ENCODE measurements at places on chromosomes 1 and 21. TPM values are rescaled to one million over a fixed set of nuclear protein-coding genes. Genes with fewer than 3 reads are reported as not detected.

- peaks cover 20% of the 10 kb centered on the region for H3K4me1 ChIP-seq
- H3K27me3 ChIP-seq = no peaks in the 10 kb centered on the region
- no peak overlapping the region for H3K4me3 ChIP-seq
- peak overlapping the region; percentile 74 for H3K27ac ChIP-seq
- no peak for DNase-seq
Measured at GRCh38 chr1:16397120-16397519, 30.1 kb downstream of the SZRD1 start.

- no peaks in the 10 kb centered on the region for H3K4me1 ChIP-seq
- no peaks in the 10 kb centered on the region for H3K27me3 ChIP-seq
- no peak overlapping the region for H3K27ac ChIP-seq
- DNase-seq = no peak
- peaks cover 3% of the 10 kb centered on the region for H3K36me3 ChIP-seq
- no peak overlapping the region for H3K4me3 ChIP-seq
Measured at GRCh38 chr1:27122652-27123051, 32.3 kb downstream of the SLC9A1 start.

GRCh38 chr1:192626366-192627179 lies 9.4 kb upstream of the RGS13 start:
- no peaks in the 10 kb centered on the region for H3K36me3 ChIP-seq
- no peaks in the 10 kb centered on the region for H3K4me1 ChIP-seq
- no peak overlapping the region for H3K4me3 ChIP-seq
- peaks cover 2% of the 10 kb centered on the region for H3K27me3 ChIP-seq

- H3K36me3 ChIP-seq = no peaks in the 10 kb centered on the region
- H3K27me3 ChIP-seq = peaks cover 24% of the 10 kb centered on the region
- H3K27ac ChIP-seq = no peak overlapping the region
- H3K4me3 ChIP-seq = no peak overlapping the region
- H3K4me1 ChIP-seq = peaks cover 27% of the 10 kb centered on the region
- DNase-seq = no peak
Measured at GRCh38 chr1:31701091-31701736, 2.6 kb downstream of the COL16A1 start.

DNA sequence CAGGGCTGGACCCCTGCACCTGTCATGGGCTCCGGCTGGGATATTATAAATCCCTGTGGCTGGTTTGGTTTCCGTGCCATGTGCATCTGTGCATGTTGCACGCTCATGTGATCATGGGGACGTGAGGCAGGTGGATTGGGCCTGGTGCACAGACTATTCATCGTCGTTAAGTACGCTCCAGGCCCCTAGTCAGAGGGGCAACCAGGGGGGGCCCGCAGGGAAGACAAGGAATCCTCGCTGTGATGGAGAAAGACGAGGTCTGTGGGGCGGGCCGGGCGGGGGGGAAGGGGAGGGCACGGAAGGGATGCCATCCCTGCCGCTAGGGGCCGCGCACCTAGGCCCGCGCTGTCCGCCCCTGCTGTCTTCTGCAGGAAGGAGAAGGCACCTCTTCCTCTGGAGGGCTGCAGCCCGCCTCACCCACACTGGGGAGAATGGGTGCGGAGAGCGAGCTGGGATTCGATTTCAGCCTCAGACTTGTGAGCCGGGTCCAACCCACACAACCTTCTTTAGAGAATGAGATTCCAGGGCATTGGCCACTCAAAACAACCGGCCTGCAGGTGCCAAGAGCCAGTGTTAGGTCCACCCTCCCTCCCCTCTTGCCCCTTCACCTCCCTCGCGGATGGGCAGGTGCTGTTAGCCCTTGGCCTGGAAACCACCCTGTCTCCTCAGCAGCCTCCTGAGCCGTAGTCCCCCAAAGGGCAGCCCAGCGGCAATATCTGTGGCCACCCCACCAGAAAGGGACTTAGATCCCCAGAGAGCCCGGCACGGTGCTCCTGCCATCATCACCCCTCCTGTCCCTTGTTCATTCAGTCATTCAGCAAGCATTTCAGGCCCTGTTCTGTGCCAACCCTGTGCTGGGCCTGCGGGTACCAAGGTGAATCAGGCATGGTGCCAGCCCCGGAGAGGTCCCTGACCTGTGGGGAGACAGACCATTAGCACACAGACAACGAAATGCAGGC lies 950 bp upstream of the LRP8 start:
- H3K36me3 ChIP-seq = peaks cover 20% of the 10 kb centered on the region
- no peaks in the 10 kb centered on the region for H3K27me3 ChIP-seq
- peaks cover 37% of the 10 kb centered on the region for H3K4me1 ChIP-seq
- peak; percentile 34 for DNase-seq
- H3K4me3 ChIP-seq = peak overlapping the region; percentile 98
- H3K27ac ChIP-seq = peak overlapping the region; percentile 99

DNA sequence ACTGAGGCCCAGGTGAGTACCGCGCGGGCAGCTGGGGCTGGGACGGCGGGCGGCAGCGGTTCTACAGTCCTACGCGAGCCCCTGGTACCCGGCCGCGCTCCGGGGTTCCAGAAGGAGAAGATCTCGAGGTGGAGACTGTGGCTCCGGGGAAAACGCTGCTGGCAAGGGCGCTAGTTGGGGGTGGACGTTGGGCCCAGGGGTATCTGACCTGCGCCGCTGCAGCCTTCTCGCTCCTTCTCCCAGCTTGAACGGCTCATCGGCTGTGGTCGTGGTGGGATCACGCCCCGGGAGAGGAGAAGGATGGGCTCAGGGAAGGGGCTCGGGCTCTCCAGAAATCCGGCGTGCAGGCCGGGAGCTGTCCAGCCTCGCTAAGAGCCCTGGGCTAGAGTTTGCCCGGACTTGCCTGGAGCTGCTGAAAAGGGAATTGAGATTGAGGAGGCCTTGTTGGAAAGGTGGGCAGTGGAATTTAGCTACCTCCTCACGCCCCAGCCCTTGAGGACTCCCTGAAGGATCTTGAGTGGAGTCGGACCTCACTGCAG lies 1.1 kb upstream of the POU3F1 start:
- H3K27ac ChIP-seq = peak overlapping the region; percentile 46
- H3K4me3 ChIP-seq = peak overlapping the region; percentile 70
- no peaks in the 10 kb centered on the region for H3K36me3 ChIP-seq
- peaks cover 10% of the 10 kb centered on the region for H3K4me1 ChIP-seq
- H3K27me3 ChIP-seq = peaks cover 40% of the 10 kb centered on the region

- H3K4me1 ChIP-seq = no peaks in the 10 kb centered on the region
- no peak overlapping the region for H3K27ac ChIP-seq
- peaks cover 2% of the 10 kb centered on the region for H3K27me3 ChIP-seq
Measured at GRCh38 chr1:86289161-86289560, 107.0 kb downstream of the ODF2L start.

Gene CDA
- not detected for total RNA-seq

- no peaks in the 10 kb centered on the region for H3K36me3 ChIP-seq
- DNase-seq = no peak
- no peak overlapping the region for H3K4me3 ChIP-seq
- no peak overlapping the region for H3K27ac ChIP-seq
- H3K4me1 ChIP-seq = no peaks in the 10 kb centered on the region
Measured at GRCh38 chr1:232183802-232184201, 446.1 kb downstream of the SIPA1L2 start.

Gene SMCP
- total RNA-seq = not detected

Gene DTL
- 64.9 TPM for total RNA-seq

- no peak overlapping the region for H3K27ac ChIP-seq
- H3K36me3 ChIP-seq = no peaks in the 10 kb centered on the region
- no peaks in the 10 kb centered on the region for H3K27me3 ChIP-seq
- DNase-seq = no peak
- peaks cover 23% of the 10 kb centered on the region for H3K4me1 ChIP-seq
Measured at GRCh38 chr1:179814546-179814838, 63.1 kb downstream of the TOR1AIP2 start.

DNA sequence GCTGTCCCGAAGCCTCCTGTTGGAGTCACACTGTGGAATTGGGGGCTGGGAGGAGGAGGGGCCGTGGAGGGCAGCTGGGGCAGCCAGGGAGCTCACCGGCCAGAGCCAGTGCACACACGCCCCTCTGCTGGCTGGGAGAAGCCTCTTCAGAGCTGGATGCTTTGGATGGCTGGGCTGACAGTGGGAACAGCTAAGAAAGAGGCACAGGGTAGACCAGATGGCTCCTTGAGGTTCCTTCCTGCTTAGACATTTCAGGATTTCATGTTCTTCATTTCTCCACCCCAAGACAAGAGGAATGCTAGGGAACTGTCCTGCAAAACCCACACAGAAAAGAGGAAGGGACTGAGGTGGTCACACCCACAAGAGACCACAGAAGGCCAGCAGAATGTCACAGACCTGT lies 254.8 kb upstream of the VAMP3 start:
- H3K36me3 ChIP-seq = no peaks in the 10 kb centered on the region
- DNase-seq = no peak
- no peak overlapping the region for H3K4me3 ChIP-seq
- no peaks in the 10 kb centered on the region for H3K27me3 ChIP-seq

Data from activated CD4-positive, alpha-beta T cell treated with anti-CD3 and anti-CD28 coated beads, Interleukin-2, amount 10 ng/mL, durations not matched to agents 7 days and 5 days (primary cell).